ENCODE measurements at places on chromosomes 5 and 9. TPM values are rescaled to one million over a fixed set of nuclear protein-coding genes. Genes with fewer than 3 reads are reported as not detected.

Gene TAF9
- 37.8 TPM for total RNA-seq

DNA sequence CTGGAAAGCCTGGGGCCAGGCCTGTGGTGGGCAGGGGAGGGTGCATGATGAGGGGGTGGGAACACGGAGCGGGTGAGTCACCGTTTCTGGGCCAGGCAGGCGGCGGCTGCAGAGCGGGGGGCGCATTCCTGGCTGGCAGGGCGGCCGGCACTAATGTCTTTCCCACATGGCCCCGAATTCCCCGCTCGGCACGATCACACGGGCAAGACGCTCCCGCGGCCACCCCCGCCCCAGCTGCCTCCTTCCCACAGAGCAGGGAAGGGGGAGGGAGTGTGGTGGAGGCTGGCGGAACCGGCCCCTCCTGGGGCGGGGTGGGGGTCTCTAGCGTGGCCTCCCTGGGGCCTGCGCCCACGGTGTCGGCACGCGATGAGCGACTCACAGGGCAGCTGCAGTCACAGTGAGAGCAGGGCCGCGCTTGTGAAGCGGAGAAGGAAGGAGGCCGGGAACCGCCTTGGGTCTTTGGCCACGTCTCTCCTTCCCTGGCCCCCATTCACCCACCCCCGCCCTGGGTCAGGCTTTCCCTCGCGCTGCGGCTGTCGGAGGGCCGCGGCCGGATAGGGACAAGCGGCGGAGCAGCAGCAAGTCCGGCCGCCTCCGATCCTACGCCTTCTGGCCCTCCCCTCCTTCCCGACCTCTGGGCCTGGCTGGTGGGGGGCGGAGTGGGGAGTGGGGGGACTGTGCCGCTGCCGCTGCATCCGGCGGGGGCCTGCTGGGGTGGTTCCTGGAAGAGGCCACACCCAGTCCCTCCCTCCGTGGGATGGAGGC lies 48.9 kb downstream of the CXXC5 start:
- H3K4me3 ChIP-seq: peak overlapping the region; percentile 40
- no peaks in the 10 kb centered on the region for H3K27me3 ChIP-seq
- peak overlapping the region; percentile 90 for H3K27ac ChIP-seq
- no peaks in the 10 kb centered on the region for H3K36me3 ChIP-seq

DNA sequence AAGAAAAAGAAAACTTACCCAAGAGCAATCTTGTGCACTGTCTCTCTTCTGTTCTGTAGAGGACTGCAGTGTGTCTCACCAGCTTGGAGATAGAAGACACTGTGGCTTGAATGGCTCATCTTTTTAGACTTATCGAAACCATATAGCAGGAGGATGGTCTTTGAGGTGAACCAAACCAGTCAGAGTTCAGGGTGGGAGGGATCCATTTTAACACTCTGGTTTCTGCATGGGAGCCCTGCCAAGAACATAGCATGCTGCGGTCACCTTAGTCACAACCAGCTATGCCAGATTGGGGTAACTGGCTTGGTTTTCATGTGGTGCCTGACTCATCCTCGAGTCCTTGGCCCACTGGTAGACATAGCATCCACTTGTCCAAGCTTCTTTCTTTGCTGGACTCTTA lies 135.1 kb downstream of the PAPPA start:
- DNase-seq: no peak
- no peak overlapping the region for H3K4me3 ChIP-seq
- no peaks in the 10 kb centered on the region for H3K36me3 ChIP-seq

DNA sequence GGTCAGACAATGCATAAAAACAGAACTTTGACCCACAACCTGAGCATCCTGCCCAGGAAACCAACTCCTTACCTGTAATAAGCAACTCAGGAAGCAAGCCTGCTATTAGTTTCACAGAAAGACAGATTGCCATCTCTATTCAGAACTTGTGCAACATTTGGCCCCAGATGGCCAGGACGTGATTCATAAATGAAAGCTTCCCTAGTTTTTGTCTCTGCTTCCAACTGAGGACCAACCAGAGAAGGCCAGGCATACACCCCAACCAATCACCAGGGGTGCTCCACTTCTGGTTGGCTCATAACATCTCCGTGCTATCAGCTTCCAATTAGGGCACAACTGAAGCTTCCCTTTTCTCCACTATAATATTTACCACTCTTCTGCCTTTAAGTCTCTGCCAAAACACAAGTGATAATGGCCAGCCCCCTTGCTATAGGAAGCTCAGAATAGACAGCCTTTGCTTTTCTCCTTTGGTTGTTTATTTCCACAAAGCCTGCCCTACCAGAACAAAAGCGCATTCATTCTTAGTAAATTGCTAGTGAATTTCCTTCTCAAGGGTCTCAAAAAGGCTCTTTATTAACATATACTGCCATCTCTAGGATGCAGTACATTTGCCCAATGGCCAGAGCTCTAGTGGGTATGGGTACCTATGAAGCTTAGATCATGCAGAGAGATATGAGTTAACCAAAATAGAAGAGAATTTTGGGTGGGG lies 289.7 kb upstream of the DAP start:
- no peaks in the 10 kb centered on the region for H3K36me3 ChIP-seq
- no peaks in the 10 kb centered on the region for H3K4me1 ChIP-seq
- DNase-seq: no peak
- no peak overlapping the region for H3K4me3 ChIP-seq
- H3K27ac ChIP-seq: no peak overlapping the region

Gene AQP7
- 2.1 TPM for total RNA-seq

Gene ZFP2
- 1.8 TPM for total RNA-seq

DNA sequence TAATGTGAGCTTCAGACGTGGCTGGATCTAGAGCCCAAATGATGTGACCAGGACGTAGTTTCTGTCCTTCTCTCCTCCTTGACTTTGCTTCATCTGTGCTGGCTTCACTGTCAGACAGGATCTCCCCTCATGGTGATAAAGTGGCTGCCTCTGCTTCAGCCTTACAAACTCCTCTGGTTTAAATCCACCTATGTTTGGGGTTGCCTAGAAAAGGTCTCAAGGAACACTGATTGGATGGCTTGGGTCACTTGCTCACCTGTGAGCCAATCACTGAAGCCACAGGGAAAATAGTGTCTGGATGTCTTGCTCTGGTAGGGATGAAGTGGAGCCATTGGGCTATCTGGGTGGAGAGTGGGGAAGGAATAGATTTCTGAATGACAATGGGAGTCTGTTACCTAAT lies 36.1 kb downstream of the FGF18 start:
- no peaks in the 10 kb centered on the region for H3K36me3 ChIP-seq
- H3K4me3 ChIP-seq: no peak overlapping the region
- H3K27me3 ChIP-seq: no peaks in the 10 kb centered on the region

GRCh38 chr9:25366906-25367305 lies 311.3 kb downstream of the TUSC1 start:
- H3K4me3 ChIP-seq: no peak overlapping the region
- H3K27ac ChIP-seq: no peak overlapping the region
- DNase-seq: no peak
- H3K27me3 ChIP-seq: no peaks in the 10 kb centered on the region
- H3K4me1 ChIP-seq: no peaks in the 10 kb centered on the region

DNA sequence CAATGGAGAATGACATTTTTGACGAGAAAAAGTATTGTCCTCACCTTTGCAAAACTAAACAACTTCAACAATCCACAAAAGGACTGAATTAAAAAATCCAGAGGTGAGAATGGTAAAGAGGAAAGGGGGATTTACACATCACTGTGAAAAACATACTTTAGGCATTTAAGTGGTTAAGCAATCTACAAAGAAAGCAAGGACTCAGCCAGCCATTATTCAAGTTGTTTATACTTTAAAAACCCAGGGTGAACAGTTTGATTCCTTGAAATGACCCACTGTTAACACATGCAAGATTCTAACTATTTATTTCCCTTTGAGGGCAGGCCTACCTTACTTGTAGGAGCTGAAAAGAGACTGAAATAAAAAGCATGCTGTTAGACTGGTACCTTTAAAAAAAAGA lies 29.3 kb downstream of the TUT7 start:
- no peaks in the 10 kb centered on the region for H3K36me3 ChIP-seq
- no peak for DNase-seq
- no peak overlapping the region for H3K27ac ChIP-seq
- no peak overlapping the region for H3K4me3 ChIP-seq
- H3K4me1 ChIP-seq: no peaks in the 10 kb centered on the region

- H3K27me3 ChIP-seq: no peaks in the 10 kb centered on the region
- no peaks in the 10 kb centered on the region for H3K4me1 ChIP-seq
- H3K27ac ChIP-seq: no peak overlapping the region
- H3K4me3 ChIP-seq: no peak overlapping the region
- no peak for DNase-seq
- no peaks in the 10 kb centered on the region for H3K36me3 ChIP-seq
Observed at GRCh38 chr5:110716247-110717245, 9.9 kb downstream of the TMEM232 start.

Gene NEUROG1
- not detected for total RNA-seq

DNA sequence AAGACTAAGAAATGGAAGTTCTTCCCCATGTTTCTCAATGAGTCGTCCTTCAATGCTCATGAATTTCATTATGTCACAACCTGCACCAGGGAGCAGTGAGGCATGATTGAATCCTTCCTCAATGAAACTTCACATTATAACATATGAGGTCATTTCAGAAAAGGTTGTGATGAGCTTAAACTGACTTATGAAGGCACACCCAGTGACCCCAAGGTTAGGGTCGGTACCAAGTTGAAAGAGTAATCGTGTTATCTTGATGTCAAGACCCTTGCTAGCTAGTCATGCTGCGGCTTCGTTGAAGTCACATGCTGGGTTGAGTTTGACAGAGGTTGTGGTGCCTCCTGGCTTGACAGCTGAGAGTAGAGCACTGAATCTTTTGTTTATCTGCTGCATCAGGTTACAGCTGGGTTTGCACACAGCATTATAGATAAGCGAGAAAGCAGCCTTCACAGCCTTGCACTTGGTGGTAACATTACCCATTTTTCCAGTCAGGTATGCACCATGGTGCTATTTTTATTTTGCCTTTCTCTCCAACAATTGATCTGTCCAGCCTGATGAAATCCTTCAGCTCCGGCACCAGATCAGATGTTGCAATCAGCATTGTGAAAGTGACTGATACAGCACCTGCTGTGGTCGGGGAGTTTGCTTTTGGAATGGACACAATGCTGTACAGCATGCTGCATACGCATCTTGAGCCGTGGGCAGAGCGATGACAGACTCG lies 133.2 kb downstream of the ERCC6L2 start:
- no peak overlapping the region for H3K4me3 ChIP-seq
- no peaks in the 10 kb centered on the region for H3K4me1 ChIP-seq
- H3K27ac ChIP-seq: no peak overlapping the region

GRCh38 chr5:111398013-111398412 lies 114.3 kb downstream of the STARD4 start:
- no peaks in the 10 kb centered on the region for H3K27me3 ChIP-seq
- H3K4me3 ChIP-seq: no peak overlapping the region
- no peak for DNase-seq
- H3K36me3 ChIP-seq: no peaks in the 10 kb centered on the region

- no peak for DNase-seq
- H3K4me3 ChIP-seq: no peak overlapping the region
- H3K4me1 ChIP-seq: no peaks in the 10 kb centered on the region
- H3K27me3 ChIP-seq: no peaks in the 10 kb centered on the region
- no peak overlapping the region for H3K27ac ChIP-seq
Observed at GRCh38 chr5:53642061-53642460, 81.6 kb downstream of the NDUFS4 start.

- H3K4me3 ChIP-seq: no peak overlapping the region
- no peak for DNase-seq
- H3K36me3 ChIP-seq: no peaks in the 10 kb centered on the region
- H3K27ac ChIP-seq: no peak overlapping the region
- H3K27me3 ChIP-seq: no peaks in the 10 kb centered on the region
Observed at GRCh38 chr5:116271446-116272025, 186.7 kb downstream of the COMMD10 start.

DNA sequence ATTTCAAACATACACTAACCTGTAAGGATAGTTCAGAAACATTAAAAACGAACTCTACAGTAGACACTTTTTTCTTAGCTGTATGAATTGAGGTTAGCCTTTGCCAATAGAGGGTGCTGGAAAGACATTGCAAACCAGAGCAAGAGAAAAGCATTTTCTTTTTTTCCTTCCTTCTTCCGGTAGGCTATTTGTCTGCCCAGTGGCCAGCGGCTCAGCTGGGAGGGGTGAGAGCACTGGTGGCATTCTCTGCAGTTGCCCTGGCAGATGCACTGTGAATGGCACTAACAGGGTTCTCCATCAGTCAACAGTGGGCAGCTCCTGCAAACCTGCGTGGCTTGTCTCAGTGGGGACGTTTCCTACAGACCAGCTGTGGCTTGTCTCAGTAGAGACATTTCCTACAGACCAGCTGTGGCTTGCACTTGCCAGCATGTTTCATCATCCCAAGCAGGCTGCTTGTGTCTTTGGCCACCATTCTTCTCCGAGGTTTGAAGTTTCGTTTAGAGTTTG lies 984.5 kb upstream of the CDH18 start:
- no peaks in the 10 kb centered on the region for H3K4me1 ChIP-seq
- H3K4me3 ChIP-seq: peak overlapping the region; percentile 11
- H3K27me3 ChIP-seq: no peaks in the 10 kb centered on the region
- no peak overlapping the region for H3K27ac ChIP-seq

DNA sequence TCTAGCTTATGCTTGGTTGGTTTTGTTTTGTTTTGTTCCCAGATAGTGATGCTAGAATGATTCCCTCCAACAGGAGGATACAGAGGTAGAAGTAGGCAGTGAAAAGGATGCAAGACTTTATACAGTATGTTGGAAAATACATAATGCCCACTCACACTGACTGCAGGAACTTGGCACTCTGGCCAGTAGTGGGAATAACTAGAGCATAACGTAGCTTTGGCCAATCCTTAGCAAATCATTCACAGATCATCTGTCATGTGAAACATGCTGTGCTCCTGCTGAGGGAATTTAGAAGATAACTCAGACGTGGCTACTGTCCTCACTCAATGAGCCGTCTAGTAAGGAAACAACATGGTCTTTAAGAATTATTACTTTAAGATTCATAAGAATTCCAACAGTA lies 13.5 kb downstream of the CFAP90 start:
- H3K4me3 ChIP-seq: no peak overlapping the region
- no peaks in the 10 kb centered on the region for H3K4me1 ChIP-seq
- no peaks in the 10 kb centered on the region for H3K36me3 ChIP-seq

DNA sequence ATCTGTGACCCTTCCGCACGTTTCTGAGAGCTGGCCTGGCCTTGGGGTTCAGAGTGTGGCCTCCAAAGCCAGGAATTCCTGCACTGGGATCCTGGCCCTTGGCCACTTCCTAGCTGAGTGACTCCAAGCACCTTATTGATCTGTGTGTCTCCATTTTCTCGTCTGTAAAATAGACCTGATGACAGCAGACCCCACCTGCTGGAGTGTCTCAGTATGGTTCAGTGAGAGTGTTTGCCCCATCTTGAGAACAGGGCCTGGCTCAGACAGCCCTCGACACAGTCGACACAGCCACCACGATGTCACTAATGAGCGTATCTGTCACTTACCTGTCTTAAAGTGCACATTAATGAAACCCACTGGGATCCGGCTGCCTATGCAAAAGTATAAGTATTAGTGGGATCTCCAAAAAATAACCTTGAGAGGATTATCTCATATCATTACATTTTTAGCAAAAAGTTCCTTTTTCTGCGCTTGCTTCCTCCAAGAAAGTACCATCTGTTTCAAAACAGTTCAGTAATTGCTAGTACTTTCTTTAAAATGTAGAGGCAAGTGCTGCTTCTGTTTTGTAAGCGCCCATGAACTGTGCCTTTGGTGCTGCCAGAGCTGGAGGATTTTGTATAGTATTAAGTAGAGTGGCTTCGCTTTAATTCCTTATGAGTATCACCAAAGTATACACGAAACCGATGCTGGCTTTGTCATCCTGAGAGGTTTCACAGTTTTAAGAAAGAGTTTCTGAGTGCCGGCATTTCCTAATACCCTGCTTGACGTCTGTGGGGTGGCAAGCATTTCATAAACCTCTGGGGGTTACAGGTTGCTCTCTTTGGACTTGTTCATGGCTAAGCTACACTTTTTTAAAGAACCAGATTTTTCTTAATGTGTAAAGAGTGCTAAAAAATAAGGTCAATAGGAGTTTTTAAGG lies 31.7 kb downstream of the UBE2QL1 start:
- H3K27me3 ChIP-seq: no peaks in the 10 kb centered on the region
- H3K27ac ChIP-seq: no peak overlapping the region
- no peaks in the 10 kb centered on the region for H3K36me3 ChIP-seq
- H3K4me3 ChIP-seq: no peak overlapping the region
- H3K4me1 ChIP-seq: no peaks in the 10 kb centered on the region

Data from uterus (tissue), 4 donors.